Activated naive CD8-positive, alpha-beta T cell treated with anti-CD3 and anti-CD28 coated beads for 36 hours (primary cell): ENCODE measurements at places on chromosomes 16 and 17. TPM values are rescaled to one million over a fixed set of nuclear protein-coding genes. Genes with fewer than 3 reads are reported as not detected.
A peak's percentile ranks its signal among the peaks of the same experiment; 100 is the strongest.

Gene KRTAP2-2
- total RNA-seq: not detected

Gene TMEM94
- 46.6 TPM for total RNA-seq

Gene ARHGAP23
- 0.66 TPM for total RNA-seq

Gene KRT14
- not detected for total RNA-seq

Gene KRT28
- not detected for total RNA-seq

Gene NIP7
- 73.2 TPM for total RNA-seq

Gene NEK8
- 4.8 TPM for total RNA-seq

Gene BCAR1
- total RNA-seq: 1.2 TPM

Gene RAB26
- total RNA-seq: 0.26 TPM

DNA sequence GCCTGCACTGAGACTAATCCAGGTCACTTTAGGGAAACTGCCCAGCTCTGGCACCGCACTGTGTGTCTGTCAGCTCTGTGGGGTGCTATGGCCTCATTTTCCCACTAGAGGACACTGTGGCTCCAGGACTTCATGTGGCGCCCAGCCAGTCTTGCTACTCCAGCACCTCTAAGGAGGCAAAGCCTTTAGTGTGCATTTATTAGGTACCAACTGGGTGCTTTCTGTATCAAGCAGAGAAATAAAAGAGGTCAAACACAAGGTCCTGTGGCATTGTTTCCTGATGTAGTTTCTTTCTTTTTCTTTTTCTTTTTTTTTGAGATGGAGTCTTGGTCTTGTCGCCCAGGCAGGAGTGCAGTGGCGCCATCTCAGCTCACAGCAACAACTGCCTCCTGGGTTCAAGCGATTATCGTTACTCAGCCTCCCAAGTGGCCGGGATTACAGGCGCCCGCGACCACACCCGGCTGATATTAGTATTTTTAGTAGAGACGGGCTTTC, 12.5 kb upstream of the RHBDL3 start:
- no peaks in the 10 kb centered on the region for H3K4me1 ChIP-seq
- no peaks in the 10 kb centered on the region for H3K36me3 ChIP-seq
- H3K4me3 ChIP-seq: no peak overlapping the region
- no peak overlapping the region for H3K27ac ChIP-seq

- H3K4me1 ChIP-seq: peaks cover 19% of the 10 kb centered on the region
- H3K27me3 ChIP-seq: no peaks in the 10 kb centered on the region
- peaks cover 12% of the 10 kb centered on the region for H3K36me3 ChIP-seq
- H3K4me3 ChIP-seq: no peak overlapping the region
Observed at GRCh38 chr17:67680445-67681224, 37.1 kb upstream of the NOL11 start.

- no peaks in the 10 kb centered on the region for H3K36me3 ChIP-seq
- no peaks in the 10 kb centered on the region for H3K4me1 ChIP-seq
- peaks cover under 1% of the 10 kb centered on the region for H3K27me3 ChIP-seq
Observed at GRCh38 chr17:63495491-63495890, 18.6 kb downstream of the ACE start.

GRCh38 chr17:69696650-69697049, 282.2 kb downstream of the MAP2K6 start:
- H3K27me3 ChIP-seq: no peaks in the 10 kb centered on the region
- DNase-seq: no peak
- H3K4me3 ChIP-seq: no peak overlapping the region
- H3K4me1 ChIP-seq: no peaks in the 10 kb centered on the region

- DNase-seq: no peak
- peaks cover 39% of the 10 kb centered on the region for H3K4me1 ChIP-seq
- peak overlapping the region; percentile 98 for H3K27ac ChIP-seq
- peak overlapping the region; percentile 97 for H3K4me3 ChIP-seq
- peaks cover 41% of the 10 kb centered on the region for H3K36me3 ChIP-seq
Observed at GRCh38 chr17:78129351-78130089, 965 bp upstream of the TMC6 start.

GRCh38 chr17:51435641-51436091, 175.3 kb downstream of the UTP18 start:
- peaks cover 1% of the 10 kb centered on the region for H3K36me3 ChIP-seq
- H3K4me1 ChIP-seq: peaks cover 20% of the 10 kb centered on the region
- no peak for DNase-seq
- no peak overlapping the region for H3K27ac ChIP-seq

DNA sequence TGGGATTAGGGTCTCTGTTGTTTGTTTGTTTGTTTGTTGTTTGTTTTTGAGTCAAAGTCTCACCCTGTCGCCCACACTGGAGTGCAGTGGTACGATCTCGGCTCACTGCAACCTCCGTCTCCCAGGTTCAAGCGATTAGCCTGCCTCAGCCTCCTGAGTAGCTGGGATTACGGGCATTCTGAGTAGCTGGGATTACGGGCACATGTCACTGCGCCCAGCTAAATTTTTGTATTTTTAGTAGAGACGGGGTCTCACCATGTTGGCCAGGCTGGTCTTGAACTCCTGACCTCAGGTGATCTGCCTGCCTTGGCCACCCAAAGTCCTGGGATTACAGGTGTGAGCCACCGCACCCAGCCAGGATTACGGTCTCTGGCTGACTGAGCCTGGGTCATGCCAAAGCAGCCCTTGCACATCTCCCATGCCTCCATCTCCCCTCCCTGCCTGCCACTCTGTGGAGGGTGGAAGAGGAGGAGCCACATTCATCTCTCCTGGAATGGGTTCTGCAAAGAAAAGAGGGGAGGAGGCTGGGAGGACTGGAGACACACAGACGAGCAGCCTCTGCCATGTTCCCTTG, 59.2 kb downstream of the BEAN1 start:
- H3K27ac ChIP-seq: no peak overlapping the region
- peaks cover 18% of the 10 kb centered on the region for H3K4me1 ChIP-seq
- no peaks in the 10 kb centered on the region for H3K27me3 ChIP-seq
- no peak overlapping the region for H3K4me3 ChIP-seq

DNA sequence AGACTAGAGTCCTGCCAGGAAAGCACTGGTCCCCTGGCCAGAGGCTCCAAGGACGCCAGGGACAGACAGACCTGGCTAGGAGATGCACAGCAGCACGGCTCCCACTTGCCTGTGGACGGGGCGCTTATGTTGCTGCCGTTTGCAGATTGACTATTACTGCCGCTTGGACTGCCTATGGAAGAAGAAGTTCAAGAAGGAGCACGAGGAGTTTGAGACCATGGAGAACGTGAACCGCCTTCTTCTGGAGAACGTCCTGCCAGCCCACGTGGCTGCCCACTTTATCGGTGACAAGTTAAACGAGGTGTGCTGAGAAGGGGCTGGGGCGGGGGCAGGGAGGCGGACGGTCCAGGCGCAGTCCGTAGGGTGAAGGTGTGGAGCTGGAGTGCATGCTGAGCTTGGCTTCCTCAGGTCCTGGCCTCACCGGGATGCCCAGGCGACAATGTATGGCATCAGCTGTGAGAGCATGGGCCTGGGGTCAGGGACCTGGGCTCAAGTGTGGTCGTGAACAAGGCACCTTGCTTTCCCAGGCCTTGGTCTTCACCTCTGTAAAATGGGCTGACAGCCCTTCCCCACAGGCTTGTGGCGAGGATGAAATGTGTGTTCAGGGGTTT, 45.6 kb downstream of the ADCY7 start:
- H3K4me3 ChIP-seq: no peak overlapping the region
- DNase-seq: no peak
- H3K27ac ChIP-seq: no peak overlapping the region
- peaks cover 26% of the 10 kb centered on the region for H3K36me3 ChIP-seq
- H3K27me3 ChIP-seq: no peaks in the 10 kb centered on the region

- peaks cover 9% of the 10 kb centered on the region for H3K4me1 ChIP-seq
- no peak overlapping the region for H3K4me3 ChIP-seq
- H3K27me3 ChIP-seq: no peaks in the 10 kb centered on the region
- H3K27ac ChIP-seq: peak overlapping the region; percentile 2
Observed at GRCh38 chr16:8645831-8646230, 24.3 kb downstream of the METTL22 start.

GRCh38 chr17:81388091-81388611, 7.1 kb upstream of the BAHCC1 start:
- H3K27me3 ChIP-seq: peaks cover 72% of the 10 kb centered on the region
- no peak overlapping the region for H3K4me3 ChIP-seq
- H3K4me1 ChIP-seq: peaks cover 1% of the 10 kb centered on the region
- no peak overlapping the region for H3K27ac ChIP-seq
- DNase-seq: no peak
- H3K36me3 ChIP-seq: no peaks in the 10 kb centered on the region

DNA sequence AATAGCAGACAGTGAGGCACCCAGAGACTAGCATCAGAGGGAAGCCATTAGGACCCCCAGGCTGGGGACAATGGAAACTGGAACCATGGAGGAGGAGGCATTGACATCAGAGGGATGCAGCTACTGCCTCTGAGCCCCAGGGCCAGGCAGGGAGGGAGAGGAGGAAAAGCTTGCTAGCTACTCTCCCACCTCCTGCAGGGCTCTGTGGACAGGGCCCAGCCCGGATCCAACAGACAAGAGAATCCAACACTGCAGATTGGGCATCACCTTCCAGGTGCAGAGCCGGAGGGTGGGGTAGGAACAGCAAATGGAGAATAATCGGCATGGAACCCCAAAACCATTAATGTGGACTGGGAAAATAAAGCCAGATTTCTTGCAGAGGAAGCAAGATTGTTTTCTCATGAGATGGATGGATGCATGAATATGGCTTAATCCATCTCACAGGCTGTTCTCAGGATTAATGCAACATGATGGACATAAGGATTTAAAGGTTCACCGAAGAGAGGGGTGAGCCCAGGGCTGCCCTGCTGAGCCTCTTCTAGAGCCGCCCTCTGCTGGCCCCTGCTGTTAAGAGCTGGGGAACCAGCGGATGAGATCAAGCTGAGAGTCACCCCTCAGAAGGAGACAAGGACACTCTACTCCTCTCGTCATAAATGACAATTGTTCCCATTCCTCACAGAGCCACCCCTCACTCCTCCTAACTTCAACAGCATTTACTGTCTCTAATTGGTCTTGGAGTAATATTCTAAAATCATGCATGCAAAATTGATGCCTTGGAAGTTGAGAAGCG, 48.8 kb downstream of the DNAH3 start:
- H3K36me3 ChIP-seq: no peaks in the 10 kb centered on the region
- no peak for DNase-seq
- peaks cover 1% of the 10 kb centered on the region for H3K4me1 ChIP-seq
- H3K4me3 ChIP-seq: no peak overlapping the region
- no peak overlapping the region for H3K27ac ChIP-seq

GRCh38 chr17:17088086-17088485, 45.8 kb downstream of the MPRIP start:
- H3K4me1 ChIP-seq: peaks cover 27% of the 10 kb centered on the region
- H3K4me3 ChIP-seq: no peak overlapping the region
- no peaks in the 10 kb centered on the region for H3K27me3 ChIP-seq
- H3K36me3 ChIP-seq: peaks cover 9% of the 10 kb centered on the region

DNA sequence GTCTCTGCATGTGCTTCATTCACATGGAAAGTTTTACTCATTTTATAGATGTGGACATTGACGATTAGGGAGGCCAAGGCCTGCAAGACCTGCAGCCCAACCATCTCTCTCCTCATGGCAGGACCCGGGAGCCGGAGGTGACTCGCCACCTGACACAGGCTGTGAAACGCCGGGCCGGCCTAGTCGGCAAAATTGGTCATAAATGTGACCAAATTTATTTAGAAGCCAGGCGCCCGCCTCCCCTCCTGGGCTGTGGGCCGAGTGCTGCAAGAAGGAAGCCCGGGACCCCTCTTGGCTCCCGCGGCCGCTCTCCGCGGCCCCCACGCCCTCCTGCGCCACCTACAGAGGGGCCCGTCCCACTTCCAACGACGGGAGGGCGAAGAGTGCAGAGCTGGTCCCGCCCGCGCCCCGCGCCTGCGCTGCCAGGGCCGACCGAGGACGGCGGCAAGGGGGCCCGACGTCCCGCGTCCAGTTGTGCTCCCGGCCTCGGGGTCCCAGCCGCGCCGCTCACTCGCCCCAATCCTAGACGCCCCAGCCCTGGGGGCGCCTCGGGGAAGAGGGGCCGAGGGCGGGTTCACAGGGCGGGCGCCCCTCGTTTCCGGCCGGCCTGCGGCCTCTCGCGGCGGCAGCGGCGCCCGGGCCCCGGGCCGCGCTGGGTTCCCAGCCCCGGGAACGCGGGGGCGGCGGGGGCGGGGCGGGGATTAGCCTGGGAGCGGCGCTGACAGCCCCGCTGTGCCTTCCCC, 47.5 kb downstream of the WNT3 start:
- DNase-seq: peak; percentile 59
- H3K27me3 ChIP-seq: peaks cover 48% of the 10 kb centered on the region
